ENCODE measurements at places on chromosomes 6 and 20. TPM values are rescaled to one million over a fixed set of nuclear protein-coding genes. Genes with fewer than 3 reads are reported as not detected.

- DNase-seq = peak; percentile 60
Observed at GRCh38 chr20:6767536-6768227, at the start of gene BMP2. BMP2 (plus strand) TSS chr20:6767686; CDS start chr20:6770127, 2,441 bp downstream.

The GSTA2 gene
- total RNA-seq = not detected

DNA sequence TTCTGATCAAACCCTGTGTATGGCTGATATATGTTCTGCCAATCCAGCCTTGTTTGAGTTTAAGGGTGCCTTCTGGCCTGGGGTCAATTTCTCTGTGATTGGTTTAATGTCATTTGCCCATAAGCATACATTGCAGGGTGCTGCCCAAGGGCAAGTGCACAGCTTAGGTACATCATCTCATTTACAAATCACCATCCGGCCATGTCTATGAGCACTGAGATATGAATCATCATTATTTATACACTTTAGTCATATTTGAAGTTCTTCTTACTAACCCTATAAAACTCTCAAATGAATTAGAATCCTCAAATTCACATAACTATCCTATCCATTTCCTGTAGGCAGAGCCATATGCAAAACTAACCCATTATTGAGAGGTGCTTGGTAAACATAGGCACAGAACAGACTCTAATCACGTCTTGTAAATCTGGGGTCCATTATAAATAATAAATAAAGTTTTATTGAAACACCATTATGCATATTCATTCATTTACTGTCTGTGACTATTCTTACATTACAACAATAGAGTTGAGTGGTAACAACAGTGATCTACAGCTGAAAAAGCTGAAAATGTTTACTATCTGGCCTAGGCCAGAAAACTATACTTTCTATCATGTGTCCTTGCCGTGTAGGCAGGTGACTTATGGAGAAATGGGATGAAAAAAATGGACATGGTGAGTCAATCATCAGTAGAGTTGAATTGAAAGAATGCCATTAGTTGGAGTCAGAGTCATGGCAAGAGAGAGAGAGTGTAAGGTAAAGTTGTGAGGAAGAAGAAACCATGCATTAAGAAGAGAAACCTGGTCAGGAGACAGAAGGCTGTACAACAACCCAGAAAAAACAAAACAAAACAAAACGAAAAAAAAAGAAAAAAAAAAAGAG lies 25.0 kb downstream of the KCNQ5 start:
- no peak for DNase-seq

DNA sequence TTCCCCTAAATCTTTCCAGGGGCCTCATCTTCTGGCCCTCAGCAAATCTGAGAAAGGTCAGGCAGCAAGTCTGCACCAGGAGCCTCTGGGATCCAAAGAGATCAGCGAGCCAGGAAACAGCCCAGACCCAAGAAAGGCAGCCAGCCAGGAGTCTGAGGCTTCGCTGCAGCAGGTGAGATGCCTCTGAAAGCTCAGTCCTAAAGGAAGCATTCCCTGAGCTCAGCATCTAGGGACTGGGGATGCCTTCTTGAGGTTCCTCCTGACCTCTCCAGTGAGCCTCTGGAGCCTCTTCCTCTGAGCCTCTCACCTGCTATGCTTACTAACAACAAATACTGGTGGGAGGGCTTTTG lies 118.8 kb upstream of the MAFB start:
- no peak for DNase-seq

- no peak for DNase-seq
Observed at GRCh38 chr6:21586740-21587178, 6.8 kb upstream of the SOX4 start.

The BPIFA1 gene
- not detected for total RNA-seq

DNA sequence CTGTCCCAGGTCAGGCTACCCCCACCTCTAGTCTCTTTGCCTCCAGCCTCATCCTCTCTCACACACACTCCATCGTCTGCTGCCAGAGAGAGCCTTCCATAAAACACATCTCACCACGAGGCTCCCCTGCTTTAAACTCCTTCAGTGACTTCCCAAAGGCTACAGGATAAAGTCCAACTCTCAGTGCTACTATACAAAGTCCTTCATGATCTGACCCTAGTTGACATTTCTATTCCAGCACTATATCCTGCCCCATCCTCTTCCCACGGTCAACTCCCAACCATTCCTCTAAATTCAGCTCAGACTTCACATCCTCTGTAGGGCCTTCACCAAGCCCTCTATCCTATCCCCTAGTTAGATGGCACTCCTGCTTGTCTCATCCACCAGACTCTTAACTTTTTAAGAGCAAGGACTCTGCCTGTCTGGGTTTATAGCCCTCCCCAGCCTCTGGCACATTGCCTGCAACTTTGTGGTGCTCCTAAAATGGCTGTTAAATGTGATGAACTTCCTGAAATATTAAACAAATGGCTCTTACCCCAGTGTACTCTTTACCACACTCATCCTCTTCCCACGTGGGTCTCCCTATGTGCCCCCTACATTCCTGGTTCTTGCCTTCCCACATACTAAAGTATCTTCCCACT lies 36.1 kb downstream of the KIF16B start:
- DNase-seq = no peak

The LAMP5 gene
- not detected for total RNA-seq

DNA sequence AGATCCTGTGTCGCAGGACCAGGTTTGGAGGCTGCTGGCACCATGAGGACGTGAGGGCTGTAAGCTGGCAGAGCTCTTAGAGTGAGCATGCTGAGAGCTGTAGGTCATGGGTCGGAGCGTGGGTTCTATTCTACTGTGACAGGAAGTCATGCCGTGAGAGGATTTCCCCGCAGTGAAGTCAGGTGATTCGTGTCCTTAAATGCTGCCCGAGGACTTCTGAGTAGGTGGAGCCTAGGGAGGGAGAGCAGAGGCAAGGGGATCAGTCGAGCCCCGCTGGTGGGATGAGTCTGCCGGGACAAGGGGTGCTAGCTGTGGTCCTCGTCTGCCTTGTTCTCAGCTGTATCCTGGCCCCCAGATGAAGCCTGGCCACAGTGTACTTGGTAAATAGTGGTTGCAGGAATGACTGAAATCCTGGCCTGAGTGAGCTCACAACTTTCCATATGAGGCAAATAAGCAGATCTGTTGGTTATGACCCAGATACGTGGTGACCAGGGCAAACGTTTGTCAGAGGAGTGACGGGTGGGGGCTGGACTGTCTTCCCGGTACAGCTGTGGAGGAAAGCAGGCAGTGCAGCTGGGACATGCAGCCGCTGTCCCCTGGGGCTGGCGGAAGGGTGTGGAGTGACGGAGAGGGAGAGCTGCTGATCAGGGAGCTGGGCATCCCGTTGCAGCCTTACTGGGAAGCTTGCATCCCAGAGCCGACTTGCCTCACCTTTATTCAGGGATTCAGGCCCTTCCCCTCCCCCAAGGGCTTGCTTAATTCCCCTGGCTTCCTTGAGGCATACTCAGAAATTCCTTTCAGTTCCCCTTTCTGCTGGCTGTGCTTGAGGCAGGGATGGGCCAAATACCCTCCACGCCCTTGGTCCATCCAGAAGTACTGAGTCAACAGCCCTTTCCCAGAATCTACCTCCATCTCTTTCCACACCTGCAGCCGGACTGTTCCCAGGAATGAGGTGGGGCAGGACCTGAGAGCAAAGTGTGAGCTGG lies 250.9 kb upstream of the RREB1 start:
- peak; percentile 71 for DNase-seq

GRCh38 chr6:84709121-84709520 lies 55.3 kb downstream of the TBX18 start:
- DNase-seq = no peak

DNA sequence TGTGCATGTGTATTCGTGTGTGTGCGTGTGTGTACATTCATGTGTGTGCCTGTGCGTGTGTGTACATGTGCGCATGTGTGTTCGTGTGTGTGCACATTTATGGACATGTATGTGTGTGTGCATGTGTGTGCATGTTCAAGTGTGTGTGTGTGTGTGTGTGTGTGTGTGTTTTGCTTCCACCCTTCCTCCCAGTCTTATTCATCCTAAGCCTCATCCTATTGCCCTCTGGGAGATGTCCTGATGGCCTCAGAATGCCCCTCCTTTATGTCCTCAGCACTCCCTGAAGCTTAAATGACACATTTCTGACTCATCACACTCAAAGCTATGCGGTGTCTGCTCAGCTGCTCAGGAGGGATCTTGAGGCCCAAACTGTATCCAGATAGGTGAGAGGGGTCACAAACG lies 76.6 kb upstream of the CCDC167 start:
- DNase-seq = no peak

The BPI gene
- total RNA-seq = 0.41 TPM

- no peak for DNase-seq
Observed at GRCh38 chr6:150544793-150545192, 54.9 kb upstream of the PLEKHG1 start.
